Activated CD4-positive, alpha-beta memory T cell treated with anti-CD3 and anti-CD28 coated beads, Interleukin-2, amount 10 ng/mL, durations not matched to agents 7 days and 5 days (primary cell): ENCODE measurements at places on chromosomes 7 and 10.

GRCh38 chr7:94540428-94540827, 30.8 kb downstream of the CASD1 start:
- no peak for DNase-seq

- no peak for DNase-seq
Measured at GRCh38 chr10:121531076-121531829, 67.0 kb downstream of the FGFR2 start.

GRCh38 chr10:93065675-93066543, 5.3 kb downstream of the CYP26C1 start:
- no peak for DNase-seq

DNA sequence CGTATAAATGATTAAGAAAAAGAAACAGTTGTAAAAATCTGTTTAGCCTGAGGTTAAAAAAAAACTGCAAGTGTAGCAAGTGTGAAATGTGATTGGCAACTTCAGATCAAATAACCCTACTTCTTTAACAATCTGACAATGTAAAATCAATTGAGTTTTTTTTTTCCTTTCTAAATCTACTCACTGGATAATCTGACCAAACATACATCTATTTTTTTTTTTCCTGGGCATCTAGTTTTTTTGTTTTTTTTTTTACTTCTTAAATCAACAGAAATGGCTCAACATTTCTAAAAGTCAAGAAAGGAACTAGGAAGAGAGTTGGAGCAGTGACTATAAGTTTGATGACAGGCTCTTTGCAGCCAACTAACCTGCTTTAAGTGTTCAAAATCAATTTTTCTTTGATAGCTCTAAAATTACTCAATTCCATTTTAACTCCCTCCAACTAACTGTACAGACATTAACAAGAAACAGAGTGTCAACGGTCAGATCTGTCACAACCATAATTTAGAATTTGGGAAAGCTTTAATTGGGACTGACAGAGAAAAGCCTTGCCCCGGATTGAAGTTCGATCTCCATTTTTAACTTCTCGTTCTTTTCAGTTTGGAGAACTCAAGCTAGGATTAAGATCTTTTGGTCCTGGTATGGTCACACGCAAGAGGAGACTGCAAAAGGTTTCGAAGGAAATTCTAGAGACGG, 1.2 kb downstream of the ARL3 start:
- no peak for DNase-seq

GRCh38 chr10:47183704-47184041, 116.3 kb upstream of the GDF10 start:
- DNase-seq, result no peak

- DNase-seq, result no peak
Measured at GRCh38 chr10:77350134-77350533, 287.5 kb downstream of the KCNMA1 start.

DNA sequence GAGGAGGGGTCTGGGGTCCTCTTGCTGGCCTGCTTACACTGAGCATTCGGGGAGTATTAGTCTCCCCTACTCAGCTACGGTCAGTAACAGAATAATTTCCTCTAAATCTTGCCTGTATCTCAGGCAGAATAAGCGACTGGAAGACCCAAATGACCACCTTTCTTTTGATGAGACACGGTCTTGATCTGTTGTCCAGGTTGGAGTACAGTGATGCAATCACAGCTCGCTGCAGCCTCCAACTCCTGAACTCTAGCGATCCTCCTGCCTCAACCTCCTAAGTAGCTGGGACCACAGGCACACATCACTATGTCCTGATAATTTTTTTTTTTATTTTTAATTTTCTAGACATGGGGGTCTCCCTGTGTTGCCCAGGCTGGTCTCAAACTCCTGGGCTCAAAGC, 17.2 kb downstream of the CCL24 start:
- no peak for DNase-seq

GRCh38 chr10:77857272-77857671, 69.3 kb downstream of the DLG5 start:
- no peak for DNase-seq

DNA sequence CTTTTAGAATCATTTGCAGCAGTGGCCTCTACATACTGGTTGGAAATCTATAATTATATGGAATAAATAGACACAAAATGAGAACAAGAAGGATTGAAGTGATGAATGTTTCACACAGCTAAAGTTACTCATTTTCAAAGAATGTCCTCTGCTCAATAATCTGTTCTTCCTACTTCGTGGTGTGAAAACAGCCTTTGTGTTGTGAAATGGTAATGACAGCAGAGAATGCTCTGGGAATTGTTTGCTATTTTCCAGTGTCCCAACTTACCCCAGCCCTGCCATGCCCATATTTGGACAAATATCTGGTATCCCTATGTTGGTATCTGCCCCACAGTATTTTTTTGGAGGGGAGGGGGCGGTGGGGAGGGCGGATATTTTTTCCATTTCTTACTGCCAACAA, 130.4 kb downstream of the GLI3 start:
- no peak for DNase-seq

- DNase-seq, result no peak
Measured at GRCh38 chr7:28375729-28376128, 36.6 kb upstream of the CREB5 start.

DNA sequence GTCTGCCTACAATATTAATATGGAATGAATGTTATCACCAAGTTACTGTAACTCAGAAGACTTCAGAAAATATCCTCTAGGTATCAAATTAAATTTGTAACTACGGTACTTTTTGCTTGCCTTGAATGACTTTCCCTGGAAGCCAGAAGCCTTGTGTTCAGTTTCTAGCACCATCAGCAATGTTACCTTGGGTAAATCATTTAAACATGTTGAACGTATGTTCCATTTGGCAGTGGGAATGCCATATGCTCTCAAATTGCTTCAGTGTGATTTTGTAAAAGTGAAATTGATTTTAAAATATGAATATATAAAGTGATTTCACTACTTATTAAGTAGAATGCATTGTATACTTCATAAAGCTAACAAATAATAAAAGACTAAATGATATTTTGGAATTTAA, 11.2 kb downstream of the RPA3 start:
- no peak for DNase-seq

GRCh38 chr10:122279725-122280141, 8.6 kb downstream of the BTBD16 start:
- peak; percentile 27 for DNase-seq

GRCh38 chr7:47407821-47408674, 173.9 kb downstream of the TNS3 start:
- no peak for DNase-seq

- DNase-seq, result no peak
Measured at GRCh38 chr10:71782917-71783490, 9.7 kb upstream of the VSIR start.

- no peak for DNase-seq
Measured at GRCh38 chr7:114242992-114243507, 171.6 kb upstream of the FOXP2 start.

DNA sequence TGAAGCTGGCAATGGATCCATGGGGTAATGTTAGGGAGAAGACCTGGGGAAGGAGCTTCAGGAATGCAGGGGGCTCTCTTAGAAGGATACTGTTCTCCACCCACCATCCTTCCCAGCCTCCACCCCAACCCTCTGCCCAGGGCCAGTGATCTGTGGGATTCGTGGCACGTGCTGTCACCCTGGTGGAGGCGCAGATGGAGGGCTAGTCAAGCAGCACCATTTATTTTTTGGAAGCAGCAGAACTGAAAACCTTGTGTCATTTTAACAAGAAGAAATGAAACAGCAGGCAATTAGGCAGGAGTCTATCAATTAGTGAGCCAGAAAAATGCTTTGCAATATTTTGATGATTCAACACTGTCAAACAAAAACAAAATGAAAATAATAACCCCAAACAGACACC, 155.9 kb downstream of the SH2D4B start:
- no peak for DNase-seq

DNA sequence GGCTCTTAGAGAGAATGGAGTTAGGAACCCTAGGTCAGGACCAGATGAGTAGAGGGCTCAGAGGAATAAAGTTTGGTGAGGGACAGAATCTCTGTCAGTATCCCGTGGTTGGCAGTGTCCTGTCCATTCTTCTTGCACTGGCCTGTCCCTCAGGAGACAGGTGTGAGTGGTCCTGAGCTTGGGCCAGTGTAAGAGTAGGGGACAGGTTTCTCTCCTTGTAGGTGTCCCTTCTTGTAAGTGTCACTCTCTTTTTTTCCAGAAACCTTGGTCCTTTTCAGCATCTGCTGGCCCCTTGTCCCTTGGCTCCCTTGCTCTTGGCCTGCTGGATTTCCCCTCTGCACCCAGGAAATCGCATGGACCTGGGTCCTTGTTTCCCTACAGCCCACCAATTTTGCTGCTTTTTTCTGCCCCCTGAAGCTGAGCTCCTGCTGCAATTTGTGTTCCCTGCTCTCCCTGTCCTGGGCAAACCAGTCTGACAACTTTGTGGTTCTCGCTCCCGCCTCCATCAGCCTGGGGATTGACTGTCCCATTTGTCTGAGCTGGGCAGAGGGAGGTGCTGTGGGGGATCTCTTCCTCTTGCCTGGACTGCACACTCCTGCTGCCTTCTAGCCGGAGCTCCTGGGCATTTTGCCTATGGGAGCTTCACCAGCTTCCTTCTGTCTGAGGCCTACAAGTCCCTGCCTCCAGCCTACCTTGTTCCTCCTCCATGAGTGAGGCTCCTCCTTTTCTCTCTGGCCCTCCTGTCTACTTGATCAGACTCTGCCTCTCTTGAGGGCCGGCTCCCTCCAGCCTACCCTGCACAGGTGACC, 6.5 kb downstream of the TSPAN14 start:
- no peak for DNase-seq

DNA sequence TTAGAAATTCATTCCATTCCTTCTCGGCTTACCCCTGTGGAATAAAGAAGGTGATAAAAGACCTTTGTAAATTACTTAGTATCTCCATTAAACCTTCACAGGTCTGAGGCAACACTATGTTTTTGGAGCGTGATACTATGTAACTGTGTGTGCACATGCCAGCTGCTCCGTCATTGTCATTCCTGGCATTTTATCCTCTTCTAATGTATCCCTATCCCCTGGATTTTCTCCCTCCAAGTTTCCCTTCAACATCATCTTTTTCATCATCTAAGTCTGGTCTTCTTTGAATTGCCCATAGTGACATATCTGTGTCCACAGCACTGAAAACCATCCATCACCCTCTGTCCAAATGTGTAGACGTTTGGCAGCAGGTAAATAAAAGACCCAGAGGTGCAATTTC, 125.7 kb downstream of the TEX36 start:
- no peak for DNase-seq

DNA sequence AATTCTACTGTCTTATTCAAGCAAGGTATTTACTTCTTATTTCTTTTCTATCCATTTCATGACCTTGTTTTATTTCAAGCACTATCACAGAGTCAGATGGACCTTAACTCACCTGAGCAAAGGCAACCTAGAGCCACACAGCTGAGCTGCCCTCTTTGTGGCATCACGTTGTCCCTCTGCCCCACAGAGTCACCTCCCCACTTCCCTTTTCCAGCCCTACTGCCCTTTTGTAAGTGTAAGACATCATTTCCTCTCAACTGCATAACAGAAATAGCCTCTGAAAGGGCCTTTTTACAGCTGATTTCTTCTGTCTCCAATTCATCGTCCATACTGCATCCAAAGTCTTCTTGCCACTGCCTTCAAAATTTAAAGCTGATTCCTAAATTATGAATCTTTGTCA, 946.0 kb downstream of the NRG3 start:
- no peak for DNase-seq

DNA sequence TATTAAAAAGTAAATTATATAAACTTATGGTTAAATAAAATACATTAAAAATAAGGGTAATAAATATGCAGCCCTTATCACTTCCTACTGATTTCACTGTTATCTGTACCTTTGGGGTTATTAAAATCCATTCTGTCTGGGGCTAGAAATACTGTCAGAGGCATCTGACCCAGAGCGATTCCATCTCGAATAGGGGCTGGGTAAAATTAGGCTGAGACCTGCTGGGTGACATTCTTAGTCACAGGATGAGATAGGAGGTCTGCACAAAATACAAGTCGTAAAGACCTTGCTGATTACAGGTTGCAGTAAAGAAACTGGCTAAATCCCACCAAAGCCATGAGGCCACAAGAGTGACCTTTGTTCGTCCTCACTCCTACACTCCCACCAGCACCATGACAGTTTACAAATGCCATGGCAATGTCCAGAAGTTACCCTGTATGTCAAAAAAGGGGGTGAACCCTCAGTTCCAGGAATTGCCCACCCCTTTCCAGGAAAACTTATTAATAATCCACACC, 77.6 kb downstream of the COBL start:
- DNase-seq, result no peak

- no peak for DNase-seq
Measured at GRCh38 chr7:43148161-43148731, 35.8 kb downstream of the HECW1 start.

- DNase-seq, result no peak
Measured at GRCh38 chr7:21414795-21415393, 13.0 kb upstream of the SP4 start.

- DNase-seq, result no peak
Measured at GRCh38 chr10:74973741-74974392, 137.6 kb upstream of the SAMD8 start.

- no peak for DNase-seq
Measured at GRCh38 chr10:51615764-51616298, 83.6 kb downstream of the CSTF2T start.

GRCh38 chr7:158228986-158229385, 358.6 kb downstream of the PTPRN2 start:
- DNase-seq, result no peak

- DNase-seq, result no peak
Measured at GRCh38 chr7:108097703-108098102, 32.5 kb downstream of the LAMB4 start.

GRCh38 chr7:95209276-95209675, 115.1 kb downstream of the PON1 start:
- no peak for DNase-seq

GRCh38 chr10:122130474-122131110, 140.5 kb upstream of the BTBD16 start:
- DNase-seq, result no peak
